Activated CD8-positive, alpha-beta memory T cell treated with anti-CD3 and anti-CD28 coated beads for 24 hours (primary cell): ENCODE measurements at places on chromosomes 12 and 14.

GRCh38 chr14:90293766-90294730 is 37.7 kb downstream of the NRDE2 start:
- no peak for DNase-seq

GRCh38 chr12:15550793-15551192 is 228.5 kb downstream of the PTPRO start:
- no peak for DNase-seq

DNA sequence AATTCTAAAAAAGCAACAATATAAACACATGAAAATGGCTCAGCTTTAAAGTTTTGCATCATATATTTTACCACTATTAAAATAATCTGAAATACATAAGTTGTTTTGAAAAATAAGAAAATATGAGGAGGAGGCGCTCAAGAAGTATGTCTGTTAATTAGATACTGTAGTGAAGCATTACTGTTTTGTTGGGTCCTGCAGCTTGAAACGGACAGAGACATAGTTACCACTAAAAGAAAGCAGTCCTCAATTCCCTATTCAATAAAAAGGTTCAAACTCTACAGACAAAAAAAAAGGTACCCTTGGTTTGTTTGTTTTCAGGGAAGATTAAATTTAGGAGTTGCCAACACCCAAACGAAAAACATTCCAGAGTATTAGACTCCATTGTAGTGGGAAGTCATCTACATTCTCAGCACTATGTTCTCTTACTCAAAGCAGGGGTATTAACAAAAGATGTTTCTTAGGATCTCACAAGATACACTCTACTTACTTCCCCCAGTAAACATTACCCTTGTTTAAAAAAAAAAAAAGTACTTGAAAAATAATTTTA is 3.0 kb downstream of the PAWR start:
- DNase-seq = no peak

GRCh38 chr12:125222876-125223275 is 157.6 kb downstream of the AACS start:
- DNase-seq = no peak

- no peak for DNase-seq
Measured at GRCh38 chr12:29043069-29043468, 106.0 kb upstream of the FAR2 start.

GRCh38 chr12:119115296-119115905 is 63.3 kb upstream of the HSPB8 start:
- no peak for DNase-seq

GRCh38 chr12:121489874-121490273 is 90.0 kb downstream of the RNF34 start:
- DNase-seq = no peak

DNA sequence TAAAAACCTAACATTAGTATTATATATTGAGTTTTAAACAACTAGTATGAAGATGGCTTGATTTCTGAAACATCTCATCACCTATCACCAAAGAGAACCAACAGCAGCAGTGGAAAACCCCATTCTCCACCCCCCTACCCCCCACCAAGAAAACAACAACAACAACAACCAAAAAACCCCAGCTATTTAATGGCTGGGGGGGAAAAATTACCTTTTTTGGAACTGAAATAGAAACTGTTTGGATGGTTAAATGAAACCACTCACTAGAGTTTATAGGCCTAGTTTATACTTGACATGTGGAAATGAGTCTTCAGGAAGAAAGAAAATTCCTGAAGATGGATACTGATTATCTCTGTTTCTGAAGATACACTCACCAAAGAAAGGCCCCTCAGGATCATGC is 30.3 kb downstream of the PPP2R5E start:
- DNase-seq = no peak

GRCh38 chr12:127230843-127231260 is 1036.1 kb upstream of the TMEM132C start:
- DNase-seq = no peak

GRCh38 chr12:93824514-93825500 is 147.6 kb downstream of the CRADD start:
- no peak for DNase-seq

- peak; percentile 82 for DNase-seq
Measured at GRCh38 chr14:105059035-105059924, 6.0 kb downstream of the GPR132 start.

DNA sequence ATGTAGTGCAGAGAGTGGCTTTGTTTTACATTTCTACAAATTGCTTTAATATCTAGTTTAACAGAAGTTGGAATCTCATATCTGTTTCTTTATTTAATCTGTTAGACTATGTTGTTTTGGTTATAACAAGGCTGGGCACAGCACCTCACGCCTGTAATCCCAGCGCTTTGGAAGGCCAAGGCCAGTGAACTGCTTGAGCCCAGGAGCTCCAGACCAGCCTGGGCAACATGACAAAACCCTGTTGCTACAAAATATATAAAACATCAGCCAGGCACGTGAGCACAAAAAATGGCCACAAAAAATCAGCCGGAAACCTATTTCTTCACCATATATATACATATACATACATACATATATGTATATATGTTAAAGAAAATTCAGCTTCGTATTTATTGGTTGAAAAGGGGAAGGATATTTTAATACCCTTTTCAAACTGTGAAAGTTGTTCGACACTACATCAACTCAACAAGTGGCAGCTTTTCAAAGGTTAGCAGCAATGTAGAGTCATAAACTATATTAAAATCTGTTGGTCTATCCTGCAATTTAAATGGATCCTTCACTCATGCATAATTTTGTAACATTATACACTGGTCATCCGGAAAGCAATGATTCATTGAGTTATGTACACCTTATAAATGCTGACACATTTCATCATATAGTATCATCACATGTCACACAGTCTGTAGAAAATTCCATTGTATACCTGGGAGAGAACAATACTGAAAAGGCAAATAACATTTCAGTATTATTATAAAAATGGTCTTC is 7.1 kb downstream of the NR2C1 start:
- no peak for DNase-seq

GRCh38 chr12:123269896-123270213 is 1.8 kb downstream of the CDK2AP1 start:
- DNase-seq = peak; percentile 68

- no peak for DNase-seq
Measured at GRCh38 chr14:57869617-57870016, 3.7 kb upstream of the SLC35F4 start.

GRCh38 chr12:81043979-81044740 is 33.7 kb upstream of the ACSS3 start:
- DNase-seq = no peak

- DNase-seq = no peak
Measured at GRCh38 chr14:22794551-22794951, 20.7 kb downstream of the SLC7A7 start.

GRCh38 chr12:117803001-117803400 is 165.8 kb downstream of the KSR2 start:
- no peak for DNase-seq

- DNase-seq = no peak
Measured at GRCh38 chr14:77544571-77544970, 46.0 kb upstream of the ISM2 start.

GRCh38 chr14:91317381-91318308 is 73.1 kb upstream of the GPR68 start:
- peak; percentile 91 for DNase-seq

DNA sequence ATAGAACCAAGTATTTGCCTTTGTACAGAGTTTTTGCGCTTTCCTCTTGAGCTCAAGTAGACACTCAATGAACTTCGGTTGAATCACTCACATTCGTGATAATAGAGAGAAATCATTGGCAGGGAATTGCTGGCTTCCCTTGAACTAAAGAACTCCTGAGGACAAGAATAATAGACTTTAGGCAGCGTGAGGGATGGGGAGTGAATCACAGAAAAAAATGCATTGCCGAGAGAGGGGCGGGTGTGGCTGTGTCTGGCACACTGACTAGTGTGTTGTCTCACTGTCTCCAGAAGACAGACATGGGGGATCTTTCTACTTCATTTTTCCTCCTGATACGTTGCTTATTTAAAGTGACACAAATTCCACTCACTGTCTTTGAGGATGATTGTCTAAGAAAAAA is 805.2 kb downstream of the BCL11B start:
- DNase-seq = no peak

- DNase-seq = peak; percentile 37
Measured at GRCh38 chr12:4212845-4213244, 60.7 kb upstream of the CCND2 start.

- DNase-seq = no peak
Measured at GRCh38 chr14:100567009-100567876, 20.0 kb downstream of the BEGAIN start.

GRCh38 chr14:25394356-25394755 is 344.4 kb upstream of the STXBP6 start:
- no peak for DNase-seq

- DNase-seq = no peak
Measured at GRCh38 chr14:24177041-24177825, 5.4 kb downstream of the REC8 start.

DNA sequence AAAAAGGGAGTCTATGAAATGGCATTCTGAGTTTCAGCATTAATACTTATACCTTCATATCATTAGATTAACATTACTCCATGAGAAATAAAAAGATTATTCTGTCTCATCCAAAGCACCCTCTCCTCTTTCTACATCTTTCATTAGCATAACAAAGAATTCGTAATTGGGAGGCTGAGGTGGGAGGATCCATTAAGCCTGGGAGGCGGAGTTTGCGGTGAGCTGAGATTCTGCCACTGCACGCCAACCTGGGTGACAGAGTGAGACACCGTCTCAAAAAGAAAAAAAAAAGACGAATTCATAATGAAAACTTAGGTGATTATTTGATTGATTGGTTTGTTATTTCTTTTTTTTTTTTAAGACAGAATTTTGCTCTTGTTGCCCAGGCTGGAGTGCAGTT is 1.8 kb upstream of the CDK17 start:
- no peak for DNase-seq

DNA sequence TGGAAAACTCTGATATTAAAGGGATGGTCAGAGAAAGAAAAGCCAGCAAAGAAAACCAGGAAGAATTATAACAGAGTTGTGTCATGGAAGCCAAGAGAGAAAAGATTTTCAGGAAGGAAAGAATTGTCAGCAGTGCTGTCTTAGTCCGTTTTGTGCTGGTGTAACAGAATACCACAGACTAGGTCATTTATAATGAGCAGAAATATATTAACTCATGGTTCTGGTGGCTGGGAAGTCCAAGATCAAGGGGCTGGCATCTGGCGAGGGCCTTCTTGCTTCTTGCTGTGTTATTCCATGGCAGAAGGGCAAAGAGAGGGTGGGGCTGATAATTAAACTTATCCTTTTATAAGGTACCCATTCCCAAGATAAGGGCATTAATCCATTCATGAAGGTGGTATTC is 6.4 kb upstream of the INHBE start:
- DNase-seq = no peak

GRCh38 chr12:127150479-127150878 is 1116.5 kb upstream of the TMEM132C start:
- DNase-seq = no peak

DNA sequence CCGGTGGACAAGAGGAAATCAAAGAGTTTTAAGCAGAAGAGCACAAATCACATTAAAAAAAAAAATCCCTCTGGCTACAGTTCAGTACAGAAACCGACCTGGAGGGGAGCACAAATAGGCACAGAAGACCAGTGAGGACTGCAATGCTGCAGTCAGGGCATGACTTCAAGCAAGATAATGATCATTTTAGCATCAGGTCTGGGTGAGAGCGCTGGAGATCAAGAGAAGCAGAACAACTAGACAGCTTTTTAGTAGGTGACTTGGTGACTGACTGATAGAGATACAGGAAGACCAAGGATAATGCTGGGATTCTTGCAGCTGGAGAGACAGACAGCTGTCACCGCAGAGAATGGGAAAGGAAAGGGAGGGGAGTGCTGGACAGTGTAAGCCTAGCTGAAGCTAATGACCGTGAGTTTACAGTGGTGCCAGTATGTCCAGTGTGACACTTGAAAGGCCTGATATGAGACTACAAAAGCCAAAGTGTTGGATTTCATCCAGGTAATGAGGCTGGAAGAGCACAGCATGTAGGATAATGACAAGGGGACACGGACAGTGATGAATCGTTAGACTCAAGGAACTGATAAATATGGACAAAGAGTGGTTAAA is 5.6 kb downstream of the NFYB start:
- DNase-seq = no peak

DNA sequence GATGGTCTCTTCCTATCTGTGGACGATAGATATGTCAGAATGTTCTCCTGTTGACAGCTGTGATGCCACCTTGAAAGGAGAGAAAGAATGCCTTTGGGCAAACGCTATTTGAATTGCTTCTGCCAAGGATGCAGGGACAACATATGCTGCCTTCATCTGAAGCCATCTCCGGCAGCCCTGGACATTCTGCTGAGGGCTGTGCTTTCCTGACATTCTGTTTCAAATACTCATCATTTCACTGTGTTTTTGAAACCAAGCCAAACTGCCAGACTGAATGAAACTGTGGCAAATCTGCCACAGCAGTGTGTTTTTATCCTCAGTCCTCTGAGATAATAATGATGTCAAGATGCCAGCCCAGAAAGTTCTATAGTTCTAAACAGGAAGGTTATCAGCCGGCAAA is 85.8 kb upstream of the BCAT1 start:
- DNase-seq = no peak
